ENCODE measurements at places on chromosomes 4 and X.

GRCh38 chr4:126799971-126800574 is 832.7 kb upstream of the INTU start:
- no peak for DNase-seq

- DNase-seq, result no peak
These were observed 286.3 kb upstream of the UGT8 start for GRCh38 chr4:114312338-114312737.

GRCh38 chrX:17826609-17827496 is 34.2 kb downstream of the RAI2 start:
- no peak for DNase-seq

GRCh38 chr4:37765741-37766140 is 60.7 kb upstream of the PGM2 start:
- DNase-seq, result no peak

- DNase-seq, result no peak
These were observed 54.3 kb upstream of the CAMK2D start for GRCh38 chr4:113815826-113816225.

GRCh38 chrX:122501652-122502051 is 682.4 kb upstream of the GRIA3 start:
- no peak for DNase-seq

GRCh38 chrX:40099055-40099958 is 1.5 kb upstream of the BCOR start:
- peak; percentile 42 for DNase-seq

- DNase-seq, result no peak
These were observed 6.6 kb downstream of the GDPD2 start for GRCh38 chrX:70429759-70430158.

DNA sequence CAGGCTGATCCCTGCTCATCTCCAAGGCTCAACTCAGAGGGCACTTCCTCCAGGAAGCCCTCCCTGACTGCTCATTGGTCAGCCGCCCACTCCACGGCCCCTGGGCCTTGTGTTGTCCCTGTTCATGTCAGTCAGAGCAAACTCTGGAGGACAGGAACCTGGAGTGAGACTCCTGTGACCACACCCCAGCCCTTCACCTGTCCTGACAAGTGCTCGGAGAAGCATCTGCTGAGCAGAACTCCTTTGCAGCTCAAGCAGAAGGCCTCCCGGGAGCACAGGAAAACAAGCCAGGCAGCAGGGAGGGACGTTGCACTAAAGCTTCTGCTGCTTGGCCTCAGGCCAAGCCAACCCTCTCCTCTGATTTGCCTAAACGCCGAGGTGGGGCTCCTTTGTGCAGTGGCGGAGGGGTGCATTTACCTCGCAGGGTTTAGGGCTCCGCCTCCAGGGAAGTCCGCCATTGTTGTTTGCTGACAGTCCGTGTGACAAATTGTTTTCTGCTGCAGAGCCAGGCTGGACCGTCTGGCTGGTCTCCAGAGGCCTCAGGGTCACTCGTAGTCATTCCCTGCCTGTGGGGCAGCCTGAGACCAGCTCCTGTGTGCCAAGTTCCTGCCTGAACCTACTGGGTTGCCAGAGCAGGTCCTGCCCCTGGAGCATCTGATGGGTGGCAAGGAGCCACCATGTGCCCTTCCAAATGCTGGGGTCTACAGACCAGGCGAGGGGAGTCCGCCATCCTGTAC is 61.8 kb downstream of the C4orf50 start:
- DNase-seq, result no peak

- DNase-seq, result no peak
These were observed 101.3 kb downstream of the RRAGB start for GRCh38 chrX:55818673-55819375.

DNA sequence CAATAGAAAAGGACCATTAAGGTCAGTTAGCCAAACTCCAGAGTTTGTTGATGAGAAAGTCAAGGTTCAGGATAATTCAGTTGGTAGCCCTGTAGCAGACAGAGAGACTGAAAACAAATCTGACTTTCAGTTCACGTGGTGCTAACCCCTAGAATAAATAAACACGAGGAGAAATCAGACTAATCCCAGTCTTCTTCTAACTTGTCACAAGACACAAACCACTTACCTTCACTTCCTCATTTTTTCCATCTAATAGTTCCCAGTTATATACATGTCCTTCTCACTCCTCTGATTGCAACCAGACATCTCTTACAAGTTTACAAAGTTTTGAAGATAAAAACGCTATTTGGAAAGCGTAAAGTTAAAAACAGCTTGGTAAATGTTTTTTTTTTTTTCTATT is 7.7 kb downstream of the TLR7 start:
- no peak for DNase-seq

- DNase-seq, result no peak
These were observed at the start of gene PPEF1 for GRCh38 chrX:18707426-18708049. Gene PPEF1, plus strand, starts transcription at chrX:18707645. Its CDS starts 136 bp downstream, at chrX:18707781.

DNA sequence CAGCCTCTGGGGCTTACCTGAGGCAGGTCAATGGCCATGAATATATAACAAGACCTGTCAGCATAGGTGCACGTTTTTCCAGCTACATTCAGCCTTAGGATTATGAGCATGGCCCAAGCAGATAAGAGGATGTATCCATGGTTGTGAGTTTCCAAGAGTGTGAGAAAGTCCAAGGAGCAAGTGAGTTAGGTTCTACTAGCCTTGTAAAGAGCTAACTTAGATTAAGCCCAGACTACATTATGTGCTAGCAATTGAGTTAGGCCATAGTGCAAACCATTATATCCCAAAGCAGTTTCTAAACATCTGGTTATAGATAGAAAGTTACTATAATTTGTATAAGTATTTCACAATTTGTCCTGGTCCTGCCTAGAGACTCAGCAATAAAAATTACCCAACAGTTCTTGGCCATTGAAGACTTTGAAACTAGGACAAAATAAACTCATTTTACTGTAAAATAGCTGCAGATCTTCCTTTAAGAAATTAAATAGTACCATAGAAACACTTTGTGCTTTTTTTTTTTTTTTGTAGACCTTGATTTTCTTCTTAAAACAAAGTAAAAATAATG is 312.0 kb downstream of the CAMK2D start:
- DNase-seq, result no peak

DNA sequence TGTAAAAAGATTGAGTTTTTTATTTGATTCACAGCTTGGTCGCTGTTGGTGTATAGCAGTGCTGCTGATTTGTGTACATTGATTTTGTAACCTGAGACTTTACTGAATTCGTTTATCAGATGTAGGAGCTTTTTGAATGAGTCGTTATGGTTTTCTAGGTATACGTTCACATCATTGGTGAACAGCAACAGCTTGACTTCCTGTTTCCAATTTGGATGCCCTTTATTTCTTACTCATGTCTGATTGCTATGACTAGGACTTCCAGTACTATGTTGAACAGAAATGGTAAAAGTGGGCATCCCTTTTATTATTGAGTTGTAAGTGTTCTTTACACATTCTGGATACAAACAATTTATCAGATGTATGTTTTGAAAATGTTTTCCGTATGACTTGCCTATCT is 76.0 kb downstream of the ADGRG4 start:
- no peak for DNase-seq

DNA sequence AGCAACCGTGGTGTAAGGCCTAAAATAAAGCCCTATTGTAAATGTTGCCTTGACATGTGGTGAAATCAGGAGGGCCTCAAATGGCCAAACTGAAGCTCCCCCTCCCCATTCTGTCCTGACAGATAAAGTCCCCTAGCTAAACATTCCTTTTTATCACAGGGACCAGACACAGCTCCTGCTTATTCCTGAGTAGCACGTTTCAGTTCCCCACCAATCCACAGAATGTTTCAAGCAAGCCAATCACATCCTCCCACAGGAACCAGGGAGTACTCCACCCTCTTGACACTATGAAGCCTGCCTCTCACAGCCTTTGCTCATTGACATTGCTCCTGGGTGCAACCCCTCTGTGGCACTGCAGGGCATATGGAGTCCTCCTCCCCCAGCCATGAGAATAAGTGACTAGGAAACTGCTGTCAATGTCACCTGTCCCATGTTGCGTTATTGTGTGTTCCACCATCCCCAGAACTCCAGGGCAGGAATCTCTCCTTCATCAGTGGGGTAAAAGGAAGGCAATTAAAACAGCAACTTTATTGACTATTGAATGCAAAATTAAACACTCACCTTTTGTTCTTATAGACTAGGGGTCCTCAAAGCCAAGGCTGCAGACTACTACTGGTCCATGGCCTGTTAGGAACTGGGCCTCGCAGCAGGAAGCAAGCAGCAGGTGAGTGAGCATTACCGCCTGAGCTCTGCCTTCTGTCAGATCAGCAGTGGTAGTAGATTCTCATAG is 128.1 kb downstream of the COL25A1 start:
- DNase-seq, result no peak

DNA sequence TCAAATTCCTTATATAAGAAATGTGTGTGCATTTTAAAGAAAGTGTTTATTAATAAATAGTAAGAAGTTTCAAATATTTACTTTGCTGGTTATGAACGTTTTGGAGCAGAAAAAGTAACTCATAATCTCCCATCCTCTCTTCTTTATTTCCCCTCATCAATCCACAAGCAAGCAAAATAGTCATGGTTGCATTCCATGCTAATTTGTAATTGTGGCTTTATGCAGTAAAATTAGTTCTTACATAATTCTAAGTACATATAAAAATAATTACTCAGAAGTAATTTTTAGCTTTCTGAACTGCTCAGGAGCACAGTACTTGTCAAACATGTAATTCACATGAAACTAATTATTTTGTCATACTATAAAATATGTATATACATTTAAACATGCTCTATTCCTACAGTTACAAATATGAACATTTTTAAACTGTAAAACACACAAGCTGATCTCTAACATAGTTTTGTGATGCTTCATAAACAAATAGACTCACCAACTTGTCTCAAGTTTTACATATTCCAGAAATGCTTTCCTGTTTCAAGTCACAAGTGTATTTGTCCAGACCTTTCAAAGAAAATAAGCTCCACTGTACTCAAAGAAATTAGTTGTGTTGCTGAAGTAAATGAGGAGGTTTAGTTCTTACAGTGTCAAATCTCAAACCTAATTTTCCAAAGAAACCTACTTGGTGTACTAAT is 218.9 kb downstream of the PABPC4L start:
- no peak for DNase-seq

DNA sequence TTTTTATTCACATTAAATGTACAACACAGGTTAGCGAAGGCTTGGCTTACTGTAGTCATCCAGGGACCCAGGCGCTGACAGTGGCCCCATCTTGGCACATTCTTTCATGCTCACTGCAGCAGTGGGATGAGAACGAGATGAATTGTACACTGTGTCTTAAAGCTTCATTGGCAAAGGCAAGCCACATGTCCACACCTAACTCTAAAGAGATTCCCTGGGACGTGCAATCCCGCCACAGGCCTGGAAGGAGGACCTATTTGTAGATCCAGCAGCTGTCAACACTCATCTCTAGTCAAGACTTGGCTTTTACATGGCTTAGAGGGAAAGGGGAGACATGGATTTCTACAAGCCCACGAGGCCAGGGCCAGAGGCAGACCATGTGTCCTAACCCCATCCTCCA is 16.1 kb upstream of the CXCR3 start:
- no peak for DNase-seq

All from T-helper 9 cell (primary cell).